ENCODE measurements at places on chromosomes 3 and 15.

- no peak for DNase-seq
Measured at GRCh38 chr3:53225181-53225580, 30.6 kb downstream of the TKT start.

- no peak for DNase-seq
Measured at GRCh38 chr3:182650568-182651128, 142.7 kb upstream of the ATP11B start.

DNA sequence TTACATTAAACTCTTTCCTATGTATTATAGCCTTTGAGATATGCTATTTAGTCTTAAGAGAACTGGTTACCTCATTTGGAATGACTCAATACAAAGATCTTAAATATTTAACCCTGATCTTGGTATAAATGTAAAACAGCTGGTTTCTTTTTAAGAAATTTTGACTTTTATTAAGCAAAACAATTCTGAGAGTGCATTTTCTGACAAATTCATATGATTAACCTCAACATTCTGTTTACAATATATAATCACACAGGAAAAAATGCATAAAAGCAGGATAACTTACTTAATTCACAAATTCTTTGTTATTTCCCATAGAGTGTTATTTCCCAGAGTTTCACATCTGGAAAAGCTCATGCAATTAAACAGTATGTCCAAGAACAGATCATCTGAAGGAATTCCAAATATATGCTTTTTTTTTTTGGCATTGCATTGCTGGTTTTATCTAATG, 400.4 kb upstream of the THBS1 start:
- DNase-seq, result no peak

DNA sequence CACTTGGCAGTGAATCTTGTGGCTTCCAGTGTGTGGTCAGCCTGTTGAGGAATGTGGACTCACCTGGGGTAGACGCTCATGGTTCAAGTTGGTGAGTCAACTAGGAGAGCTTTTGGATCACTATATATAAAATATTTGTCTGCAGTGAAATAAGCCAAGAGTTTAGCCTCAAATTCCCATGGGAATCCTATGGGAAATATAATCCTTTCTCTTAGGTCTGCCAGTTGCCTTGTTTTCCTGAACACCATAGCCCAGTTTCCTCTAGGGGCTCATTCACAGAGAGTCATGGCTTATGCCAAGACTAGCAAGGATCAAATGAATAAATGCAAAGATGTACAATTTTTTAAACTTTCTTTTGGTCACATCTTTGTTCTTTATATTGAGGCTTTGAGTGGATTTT, 100.1 kb upstream of the NPHP3 start:
- no peak for DNase-seq

GRCh38 chr3:176352716-176353334, 844.5 kb downstream of the TBL1XR1 start:
- DNase-seq, result no peak

DNA sequence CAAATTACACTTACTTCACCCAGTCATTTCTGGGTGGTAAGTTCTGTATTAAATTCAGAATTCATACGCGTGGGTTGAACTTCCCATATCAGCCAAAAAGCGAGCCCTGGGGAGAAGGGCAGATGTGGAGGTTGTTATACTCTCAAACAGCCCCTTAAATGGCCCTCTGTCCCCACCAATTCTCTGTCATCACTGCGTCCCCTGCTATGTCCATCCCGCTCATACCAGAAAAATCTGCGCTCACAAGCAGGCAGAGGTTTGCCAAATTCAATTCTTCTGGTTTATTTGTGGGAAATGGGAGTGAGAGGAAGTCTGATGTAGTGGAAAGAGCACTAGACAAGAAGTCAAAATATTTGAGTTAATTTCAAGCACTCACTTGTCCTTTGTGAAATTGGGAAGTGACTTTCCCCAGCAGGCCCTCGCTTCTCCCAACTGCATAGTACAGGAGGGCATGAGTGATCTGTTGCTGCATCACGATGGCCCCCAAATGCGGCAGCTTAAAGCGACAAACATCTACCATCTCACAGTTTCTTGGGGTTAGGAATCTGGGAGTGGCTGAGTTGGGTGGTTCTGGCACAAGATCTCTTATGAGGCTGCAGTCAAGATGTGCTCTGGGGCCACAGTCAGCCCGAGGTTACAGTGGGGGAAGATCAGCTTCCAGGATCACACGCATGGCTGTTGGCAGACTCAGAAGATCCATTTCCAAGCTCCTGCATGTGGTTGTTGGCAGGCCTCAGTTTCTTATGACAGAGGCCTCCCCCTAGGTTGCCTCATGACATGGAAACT, 67.7 kb downstream of the CPN2 start:
- DNase-seq, result no peak

DNA sequence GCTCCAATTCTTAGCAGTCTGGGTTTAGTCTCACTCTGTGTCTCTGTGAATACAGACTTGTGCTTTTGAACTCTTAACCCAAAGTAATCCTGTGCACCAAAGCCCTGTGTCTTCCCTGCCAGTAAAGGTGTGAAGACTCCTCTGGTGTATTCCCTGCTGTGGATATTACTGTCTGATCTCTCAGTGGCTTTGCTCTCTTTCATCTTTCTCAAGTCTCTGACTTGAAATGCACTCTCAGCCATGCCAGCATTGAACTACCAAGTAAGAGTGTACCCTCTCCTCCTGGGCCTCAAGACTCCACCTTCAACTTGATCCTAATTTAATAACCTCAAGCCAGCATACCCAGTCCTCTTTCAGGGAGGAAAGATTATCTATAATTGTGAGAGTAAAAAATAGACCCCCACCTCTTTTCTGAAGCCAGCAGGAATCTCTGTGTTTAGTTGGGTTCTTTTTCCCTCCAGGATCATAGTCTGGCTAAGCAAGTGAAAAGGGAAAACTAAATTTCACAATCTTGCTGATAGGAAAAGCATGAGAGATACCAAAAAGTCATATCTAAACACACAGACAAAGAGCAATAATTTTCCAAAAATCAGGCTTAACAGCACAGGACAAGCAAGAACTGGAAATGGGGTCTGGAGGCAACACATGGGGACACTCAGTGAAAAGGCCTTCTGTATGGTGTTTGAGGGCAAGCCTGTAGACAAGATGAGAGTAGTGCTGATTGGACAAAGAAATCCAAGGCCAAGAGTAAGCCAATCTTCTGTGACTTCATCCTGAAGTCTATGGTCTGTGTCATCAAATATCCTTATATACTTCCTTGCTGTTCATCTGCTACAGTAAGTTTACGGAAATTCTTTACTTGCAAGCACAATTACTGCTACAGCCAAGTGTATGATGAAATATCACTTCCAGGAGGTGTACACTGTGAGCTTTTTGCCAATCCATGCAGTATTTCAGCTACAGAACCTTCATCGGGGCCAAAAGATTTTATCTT, 296.1 kb upstream of the TGFBR2 start:
- no peak for DNase-seq

DNA sequence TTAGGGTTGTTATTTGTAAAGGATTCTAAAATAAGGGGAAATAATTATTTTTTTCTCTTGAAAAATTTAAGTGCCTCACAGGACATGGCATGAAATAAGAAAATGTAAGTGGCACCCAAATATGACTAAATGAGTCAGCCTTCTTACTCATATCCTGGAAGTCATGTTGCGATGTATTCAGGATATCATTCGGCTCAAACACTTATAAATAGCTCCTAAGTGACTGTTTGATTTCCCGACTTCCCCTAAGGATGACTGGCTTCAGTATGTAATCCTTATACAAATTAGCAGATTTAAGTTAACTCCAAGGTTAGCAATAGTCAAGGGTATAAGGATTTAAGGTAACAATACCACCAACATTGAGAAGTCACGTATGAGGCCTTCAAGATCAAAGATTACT, 57.3 kb upstream of the OSTN start:
- DNase-seq, result no peak

DNA sequence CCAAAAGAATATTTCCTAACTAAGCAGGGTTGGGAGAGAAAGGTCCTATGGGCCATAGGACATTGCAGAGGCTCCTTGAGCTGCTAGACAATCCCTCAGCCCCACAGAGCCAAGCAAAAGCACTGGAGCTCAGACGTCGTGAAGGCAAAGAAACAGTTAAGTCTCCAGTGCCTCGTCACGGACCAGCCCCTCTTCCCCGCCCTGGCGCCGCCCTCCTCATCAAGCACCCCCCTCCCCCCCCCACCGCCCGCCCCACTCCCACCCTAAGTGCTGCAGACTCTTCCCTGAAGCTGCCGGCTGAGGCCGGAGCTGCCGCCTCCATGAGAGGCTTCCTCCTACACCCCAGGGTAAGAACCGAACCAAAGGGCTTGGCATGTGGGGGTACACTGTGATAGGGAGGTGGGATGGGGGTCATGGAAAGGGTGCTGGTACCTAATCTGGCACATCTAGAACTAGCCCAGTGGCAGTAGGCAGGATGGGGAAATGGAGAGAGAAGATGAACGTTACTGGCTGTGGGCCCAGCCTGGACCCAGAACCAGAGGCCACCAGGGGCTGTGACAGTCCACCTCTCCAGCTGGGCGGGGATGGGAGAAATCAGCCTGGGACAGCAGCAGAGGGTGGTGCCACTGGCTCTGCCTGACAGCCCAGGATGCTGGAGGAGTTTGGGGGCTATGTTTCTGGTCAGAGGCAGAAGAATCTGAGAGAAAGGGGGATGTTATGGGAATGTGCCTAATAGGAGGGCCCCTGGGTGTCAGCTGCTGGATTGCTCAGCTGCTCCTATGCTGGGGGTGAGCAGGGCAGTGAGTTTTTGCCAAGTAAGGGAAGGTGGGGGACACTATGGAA, at the start of gene MAP1A:
MAP1A (plus strand) TSS at position 255 of the 843 bp plus-strand sequence. CDS start 3,866 bp downstream, outside the sequence.
- DNase-seq, result no peak

DNA sequence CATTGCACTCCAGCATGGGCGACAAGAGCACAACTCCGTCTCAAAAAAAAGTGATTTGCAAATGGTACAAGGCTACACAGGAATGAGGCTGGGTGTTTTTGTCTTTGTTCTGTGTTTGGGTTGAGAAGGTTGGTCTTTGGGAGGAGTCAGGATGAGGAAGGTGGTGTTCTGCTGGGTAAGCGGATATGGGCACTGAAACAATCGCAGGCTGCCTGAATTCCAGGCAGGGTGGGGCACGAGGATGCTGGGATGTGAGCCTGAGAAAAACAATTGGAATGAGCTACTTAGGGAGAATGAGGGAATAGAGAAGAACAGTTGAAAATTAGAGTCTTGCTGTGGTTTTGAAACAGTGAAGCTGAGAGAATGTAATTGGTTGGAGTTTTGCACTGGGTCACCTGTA, 51.6 kb downstream of the ZBTB38 start:
- no peak for DNase-seq

GRCh38 chr3:52771334-52771681, 568 bp upstream of the NEK4 start:
- DNase-seq, result no peak

- no peak for DNase-seq
Measured at GRCh38 chr15:60420203-60420716, 22.5 kb upstream of the ANXA2 start.

DNA sequence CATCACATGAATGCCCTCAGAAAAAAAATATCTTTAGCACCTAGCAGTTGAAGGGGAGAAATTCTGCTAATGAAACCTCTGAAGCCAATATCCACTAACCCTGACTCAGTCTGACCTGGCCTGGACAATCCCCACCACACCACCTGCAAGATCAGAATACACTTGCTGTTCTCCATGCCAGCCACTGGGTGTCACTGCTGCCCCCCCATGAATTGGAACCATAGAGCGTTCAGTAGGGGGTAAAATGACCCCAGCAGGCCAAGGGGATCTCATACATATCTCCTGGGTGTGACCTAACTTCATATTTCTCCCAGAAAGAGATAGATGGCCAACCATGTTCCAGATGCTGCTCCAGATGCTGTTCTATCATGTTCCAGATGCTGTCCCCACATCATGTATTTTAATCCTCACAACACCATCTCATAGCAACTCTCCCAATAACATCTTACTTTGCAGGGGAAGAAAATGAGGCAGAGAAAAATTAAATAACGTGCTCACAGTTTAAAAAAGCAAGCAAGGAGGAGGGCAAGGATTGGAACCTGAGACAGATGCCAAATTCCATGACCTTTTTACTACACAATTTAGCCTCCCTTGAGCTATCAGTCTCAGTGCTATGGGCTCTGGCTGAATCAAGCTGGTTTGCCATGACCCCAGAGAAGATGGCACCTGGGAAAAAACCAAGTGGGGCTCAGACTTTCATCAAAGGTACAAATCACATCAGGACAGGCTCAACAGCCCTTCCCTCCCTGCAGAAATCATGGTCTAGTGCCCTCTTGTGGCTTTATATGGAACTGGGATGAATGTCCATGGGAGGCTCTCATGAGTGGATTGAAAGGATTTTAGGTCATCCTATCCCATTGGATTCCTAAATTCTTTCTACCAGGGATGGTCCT, 12.4 kb downstream of the NTRK3 start:
- DNase-seq, result no peak

- DNase-seq, result no peak
Measured at GRCh38 chr3:124258057-124258500, 266.2 kb upstream of the ROPN1 start.

DNA sequence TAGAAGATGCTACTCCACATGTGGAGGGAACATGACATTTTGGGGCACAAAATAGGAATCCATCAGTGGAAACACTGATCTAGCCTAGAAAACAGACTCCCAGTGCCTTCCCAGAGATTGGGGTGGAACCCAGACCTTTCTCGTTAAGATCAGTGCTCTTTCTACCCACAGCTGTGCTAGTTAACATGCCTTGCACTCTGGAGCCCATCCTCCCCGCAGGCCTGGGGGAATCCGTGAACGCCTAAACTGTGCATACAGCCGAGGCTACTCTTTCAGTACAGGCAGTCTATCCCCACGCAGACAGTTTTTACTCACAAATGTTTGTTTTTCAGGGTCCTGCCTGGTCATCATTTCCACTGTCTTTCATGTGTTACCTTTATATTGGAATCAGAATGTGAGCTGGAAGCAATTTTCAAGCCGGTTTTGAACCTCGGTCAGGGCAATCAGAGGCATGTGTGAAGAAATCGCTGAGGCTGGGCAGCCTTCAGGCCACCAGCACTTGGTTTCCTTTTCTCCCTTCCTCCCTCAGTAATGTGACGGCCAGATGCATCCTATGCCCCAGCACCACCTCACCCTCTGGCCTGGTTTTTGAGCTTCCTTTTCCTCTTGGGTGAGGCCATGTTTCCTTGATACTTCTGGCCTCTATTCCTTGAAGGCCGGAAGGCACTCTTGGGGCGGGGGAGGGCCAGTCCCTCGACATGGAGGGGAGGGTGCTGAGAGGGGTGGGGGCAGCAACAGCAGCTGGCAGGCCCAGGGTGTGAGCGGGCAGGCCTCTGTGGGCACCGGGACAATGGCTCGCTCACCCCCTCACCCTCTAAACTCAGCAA, 123.6 kb upstream of the GALNT15 start:
- no peak for DNase-seq

GRCh38 chr3:182479419-182480336, 313.6 kb upstream of the ATP11B start:
- DNase-seq, result no peak

GRCh38 chr3:115627180-115628074, 4.1 kb downstream of the GAP43 start:
- DNase-seq, result no peak

- DNase-seq, result no peak
Measured at GRCh38 chr3:114794894-114795630, 352.0 kb downstream of the ZBTB20 start.

DNA sequence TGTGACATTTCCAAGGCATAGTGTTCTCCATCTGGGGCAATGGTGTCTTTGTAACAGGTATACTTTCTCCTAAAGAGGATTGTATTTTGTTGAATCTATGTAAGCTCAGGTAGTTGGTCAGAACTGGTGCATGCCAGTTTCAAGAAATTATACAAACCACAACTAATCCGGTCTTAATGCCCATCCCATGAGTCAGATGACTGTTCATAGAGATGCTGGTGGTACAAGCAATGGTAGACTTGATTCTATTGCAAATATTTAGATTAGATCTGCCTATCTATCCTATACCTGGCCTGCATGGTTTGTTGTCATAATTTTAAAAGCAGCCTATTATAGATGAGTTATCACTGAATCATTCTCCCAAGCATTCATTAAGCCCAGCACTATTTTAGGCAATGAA, 43.5 kb downstream of the ATP13A5 start:
- DNase-seq, result no peak

Data from activated T-cell treated with anti-CD3 and anti-CD28 coated beads for 1 hour (primary cell).